Suppressor macrophage (primary cell): ENCODE measurements at places on chromosomes 5 and 9.

DNA sequence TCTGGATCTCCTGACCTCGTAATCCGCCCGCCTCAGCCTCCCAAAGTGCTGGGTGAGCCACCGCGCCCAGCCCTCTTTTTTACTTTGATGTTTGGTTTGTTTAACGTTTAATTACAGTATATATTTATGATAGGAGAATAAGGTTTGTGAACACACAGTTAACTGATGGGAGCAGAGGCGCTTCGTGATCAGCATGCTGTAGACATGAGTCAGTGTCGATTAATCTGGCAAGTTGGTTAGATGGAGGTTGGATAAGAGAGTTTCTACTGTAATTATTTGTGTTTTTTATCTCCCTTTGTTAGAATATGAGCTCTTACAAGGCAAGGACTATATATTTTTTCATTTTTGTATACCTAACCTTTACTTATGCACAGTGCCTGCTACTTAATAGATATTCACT, 14.3 kb downstream of the ATG10 start:
- DNase-seq = no peak

- DNase-seq = no peak
These were observed 131.0 kb upstream of the RORB start for GRCh38 chr9:74366111-74366510.

DNA sequence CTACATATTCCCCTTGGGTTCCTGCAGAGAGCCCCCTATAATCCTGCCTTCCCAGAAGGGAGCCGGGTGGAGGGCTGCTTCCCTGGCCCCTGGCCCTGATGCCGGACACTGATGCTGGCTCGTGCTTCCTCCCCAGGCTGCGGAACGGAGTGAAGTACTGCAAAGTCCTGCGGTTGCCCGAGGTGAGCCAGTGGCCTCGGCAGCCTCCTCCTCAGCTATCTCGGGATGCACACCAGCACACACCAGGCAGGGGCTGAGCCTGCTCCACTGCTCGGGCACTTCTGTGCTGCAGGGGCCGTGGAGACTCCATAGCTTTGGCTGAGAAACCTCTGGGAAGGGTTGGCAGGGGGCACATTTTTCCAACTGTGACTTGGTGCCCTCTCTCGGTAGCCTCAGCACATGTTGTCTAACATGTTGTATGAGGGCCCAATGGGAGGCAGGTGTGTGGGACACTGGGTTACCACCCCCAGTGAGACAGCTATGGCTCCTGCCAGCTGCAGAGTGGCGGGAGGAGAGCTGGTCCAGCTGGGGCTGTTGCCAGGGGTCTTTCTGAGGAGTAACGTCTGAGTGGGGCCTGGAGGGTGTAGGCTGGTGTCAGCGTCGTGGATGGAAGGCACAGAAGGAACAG, 38.4 kb downstream of the USP20 start:
- DNase-seq = no peak

DNA sequence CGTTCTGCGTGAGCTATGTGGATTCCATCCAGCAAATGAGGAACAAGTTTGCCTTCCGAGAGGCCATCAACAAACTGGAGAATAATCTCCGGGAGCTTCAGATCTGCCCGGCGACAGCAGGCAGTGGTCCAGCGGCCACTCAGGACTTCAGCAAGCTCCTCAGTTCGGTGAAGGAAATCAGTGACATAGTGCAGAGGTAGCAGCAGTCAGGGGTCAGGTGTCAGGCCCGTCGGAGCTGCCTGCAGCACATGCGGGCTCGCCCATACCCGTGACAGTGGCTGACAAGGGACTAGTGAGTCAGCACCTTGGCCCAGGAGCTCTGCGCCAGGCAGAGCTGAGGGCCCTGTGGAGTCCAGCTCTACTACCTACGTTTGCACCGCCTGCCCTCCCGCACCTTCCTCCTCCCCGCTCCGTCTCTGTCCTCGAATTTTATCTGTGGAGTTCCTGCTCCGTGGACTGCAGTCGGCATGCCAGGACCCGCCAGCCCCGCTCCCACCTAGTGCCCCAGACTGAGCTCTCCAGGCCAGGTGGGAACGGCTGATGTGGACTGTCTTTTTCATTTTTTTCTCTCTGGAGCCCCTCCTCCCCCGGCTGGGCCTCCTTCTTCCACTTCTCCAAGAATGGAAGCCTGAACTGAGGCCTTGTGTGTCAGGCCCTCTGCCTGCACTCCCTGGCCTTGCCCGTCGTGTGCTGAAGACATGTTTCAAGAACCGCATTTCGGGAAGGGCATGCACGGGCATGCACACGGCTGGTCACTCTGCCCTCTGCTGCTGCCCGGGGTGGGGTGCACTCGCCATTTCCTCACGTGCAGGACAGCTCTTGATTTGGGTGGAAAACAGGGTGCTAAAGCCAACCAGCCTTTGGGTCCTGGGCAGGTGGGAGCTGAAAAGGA, 10.9 kb downstream of the QRFP start:
- DNase-seq = no peak

DNA sequence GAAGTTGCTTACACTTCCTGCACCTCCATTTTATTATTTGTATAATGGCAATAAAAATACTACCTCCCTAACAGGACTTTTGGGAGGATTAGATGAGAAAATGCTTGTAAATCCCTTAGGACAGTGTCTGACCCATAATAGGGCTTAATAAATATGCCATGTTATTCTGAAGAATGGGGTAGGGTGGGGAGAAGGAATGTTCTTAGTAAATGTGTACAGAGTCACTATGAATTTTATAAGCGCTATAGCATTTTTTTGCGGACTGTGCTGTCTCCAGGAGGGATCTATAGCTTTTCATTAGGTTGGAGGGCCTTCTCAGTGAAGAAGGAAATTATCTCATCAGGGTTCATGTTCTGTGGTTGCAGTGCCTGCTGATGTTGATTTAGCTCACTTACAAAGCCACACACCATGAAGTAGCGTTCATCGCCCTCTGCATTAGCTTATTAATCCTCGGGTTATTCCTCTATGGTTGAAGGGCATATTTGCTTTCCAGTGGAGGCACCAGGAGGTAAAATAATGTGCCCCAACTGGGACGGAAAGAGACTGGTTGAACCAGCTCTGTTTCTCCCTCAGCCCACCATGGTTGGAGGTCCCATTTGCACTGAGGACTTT, 497.1 kb downstream of the ARHGEF28 start:
- no peak for DNase-seq

DNA sequence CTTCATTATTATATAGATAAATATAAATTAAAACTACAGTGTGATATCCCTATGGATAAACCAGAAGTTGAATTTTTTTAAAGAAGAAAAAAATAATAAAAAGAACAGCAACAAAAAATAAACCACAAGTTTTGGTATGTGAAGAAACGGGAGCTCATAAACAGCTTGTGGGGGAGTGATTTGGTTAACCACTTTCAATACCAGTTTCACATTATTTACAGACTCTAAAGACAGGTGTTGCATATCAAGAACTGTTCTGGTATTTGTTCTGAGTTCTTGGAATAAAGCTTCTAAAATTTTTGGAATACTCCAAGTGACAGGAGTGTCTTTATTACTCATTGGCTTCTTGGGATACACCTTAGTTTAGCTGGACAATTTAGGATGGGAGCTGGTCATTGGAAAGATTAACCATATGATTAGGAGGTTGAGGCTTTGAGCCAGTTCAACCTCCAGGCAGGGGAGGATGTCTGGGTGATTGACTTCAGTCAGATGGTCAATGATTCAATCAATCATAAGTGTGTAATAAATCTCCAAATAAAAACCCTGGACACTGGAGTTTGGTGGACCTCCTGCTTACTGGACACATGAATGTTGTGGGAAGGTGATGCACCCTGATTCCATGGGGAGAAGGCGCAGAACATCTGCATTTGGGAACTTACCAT, 2223.1 kb upstream of the C9orf72 start:
- no peak for DNase-seq

DNA sequence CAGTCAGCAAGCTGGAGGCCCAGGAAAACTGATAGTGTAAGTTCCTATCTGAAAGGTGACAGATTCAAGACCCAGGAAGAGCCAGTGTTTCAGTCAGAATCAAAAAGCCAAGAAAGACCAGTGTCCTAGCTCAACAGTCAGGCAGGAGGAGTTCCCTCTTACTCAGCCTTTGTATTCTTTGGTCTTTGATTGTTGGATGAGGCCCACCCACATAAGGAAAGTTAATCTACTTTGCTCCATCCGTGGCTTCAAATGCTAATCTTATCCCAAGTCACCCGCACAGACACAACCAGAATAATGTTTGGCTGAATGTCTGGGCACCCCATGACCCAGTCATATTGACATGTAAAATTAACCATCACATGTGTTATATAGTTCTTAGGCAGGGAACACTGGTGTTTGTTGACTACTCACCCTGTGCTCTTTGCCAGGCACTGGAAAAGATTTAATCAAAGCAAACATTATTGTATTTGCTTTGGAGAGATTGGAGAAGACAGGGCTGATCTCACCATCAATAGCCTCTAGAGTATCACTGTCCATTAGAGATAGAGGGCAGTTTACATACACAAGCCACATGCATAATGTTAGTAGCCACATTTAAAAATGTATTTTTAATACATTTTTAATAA, 96.3 kb upstream of the KCNN2 start:
- no peak for DNase-seq

GRCh38 chr5:55868846-55869245, 17.7 kb downstream of the IL31RA start:
- DNase-seq = peak; percentile 92

DNA sequence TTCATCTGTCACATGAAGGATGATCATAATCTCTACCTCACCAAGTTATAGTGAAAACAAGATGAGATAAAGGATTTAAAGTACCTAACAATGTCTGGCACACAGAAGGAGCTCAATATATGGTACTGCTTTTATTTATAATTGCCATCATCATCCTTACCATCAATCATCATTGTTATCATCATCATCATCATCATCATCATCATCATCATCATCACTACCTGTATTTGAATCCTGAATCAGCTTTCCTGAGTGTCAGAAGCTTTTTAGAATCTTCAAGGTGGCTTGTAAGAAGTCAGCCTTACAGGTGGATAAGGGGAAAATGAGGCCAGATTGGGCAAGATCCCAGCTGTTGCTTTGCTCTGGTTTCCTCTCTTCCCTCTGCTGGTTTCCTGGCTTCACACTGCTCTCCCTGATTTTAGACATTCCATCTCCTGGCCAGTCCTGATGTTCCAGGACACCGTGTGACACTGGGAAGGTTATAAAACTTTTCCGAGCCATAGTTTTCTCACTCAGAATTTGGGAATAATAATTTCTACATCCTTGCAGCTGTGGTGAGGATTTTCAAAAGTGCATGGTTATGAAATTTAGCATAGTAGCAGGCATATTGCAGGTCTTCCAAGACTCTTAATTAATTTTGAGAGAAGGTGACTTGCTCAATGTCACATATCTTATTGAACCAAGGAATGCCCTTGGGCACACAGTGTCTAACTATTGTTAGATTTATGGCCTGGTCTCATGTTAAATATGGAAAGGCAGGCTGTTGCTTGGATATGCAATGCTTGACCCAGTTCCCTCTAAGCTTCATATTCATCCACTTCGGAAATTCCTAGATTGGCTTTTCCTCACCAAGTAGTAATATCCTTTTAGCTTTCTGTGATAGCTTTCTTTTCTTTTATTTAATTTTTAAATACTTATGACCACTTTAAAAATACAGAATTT, 160.7 kb downstream of the TMEM38B start:
- no peak for DNase-seq

DNA sequence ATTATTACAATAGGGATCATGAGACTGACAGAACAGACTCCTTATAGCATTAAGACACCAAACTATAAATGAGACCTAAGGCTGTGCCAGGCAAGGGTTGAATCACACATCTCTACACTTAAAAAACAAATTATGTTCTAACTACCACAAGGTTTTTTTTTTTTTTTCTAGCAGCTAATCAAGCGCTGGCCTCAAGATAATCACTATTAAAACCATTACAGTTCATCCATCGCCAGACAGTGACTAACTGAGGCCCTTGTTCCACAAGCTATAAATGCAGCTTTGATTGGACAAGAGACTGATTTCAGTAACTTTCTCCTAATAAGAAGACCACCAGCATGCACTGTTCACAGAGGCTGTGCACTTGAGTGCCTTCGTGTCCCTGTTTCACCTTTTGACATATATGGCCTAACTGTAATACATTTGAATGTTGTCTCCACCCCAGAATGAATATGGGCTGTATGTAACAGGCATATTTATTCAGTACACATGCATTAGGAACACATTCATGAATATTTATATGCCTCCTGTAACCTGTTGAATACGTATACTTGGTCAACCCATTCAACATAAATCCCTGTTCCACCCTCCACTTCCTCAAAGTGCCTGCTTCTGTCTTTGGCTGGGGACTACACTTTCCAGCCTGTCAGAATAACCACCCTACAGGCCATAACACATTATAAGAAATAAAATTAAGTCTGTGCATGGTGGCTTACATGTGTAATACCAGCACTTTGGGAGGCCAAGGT, 22.8 kb upstream of the ZNF131 start:
- DNase-seq = no peak

DNA sequence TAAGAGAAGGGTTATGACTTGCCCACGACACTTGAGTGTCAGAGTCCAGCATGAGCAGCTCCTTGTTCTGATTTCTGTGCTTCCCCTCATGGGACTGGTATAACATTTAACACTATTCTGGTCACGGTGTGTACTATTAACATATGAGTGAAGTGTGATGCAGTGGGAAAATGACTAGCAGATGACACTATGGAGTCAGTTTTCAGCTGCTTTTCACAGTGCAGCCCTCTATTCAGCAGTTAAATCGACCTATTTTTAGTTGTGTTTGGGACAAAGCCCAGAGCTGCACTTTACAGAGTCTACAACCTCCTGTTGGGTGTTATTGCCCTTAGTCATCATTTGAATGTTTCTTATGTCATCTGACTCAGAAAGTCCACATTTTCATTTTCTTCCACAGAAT, 59.1 kb downstream of the CHSY3 start:
- no peak for DNase-seq

GRCh38 chr5:15692706-15693381, 192.9 kb downstream of the FBXL7 start:
- DNase-seq = no peak

- no peak for DNase-seq
These were observed 33.9 kb downstream of the SH3TC2 start for GRCh38 chr5:149028984-149029383.

- no peak for DNase-seq
These were observed 109.8 kb upstream of the NMUR2 start for GRCh38 chr5:152514827-152515397.

DNA sequence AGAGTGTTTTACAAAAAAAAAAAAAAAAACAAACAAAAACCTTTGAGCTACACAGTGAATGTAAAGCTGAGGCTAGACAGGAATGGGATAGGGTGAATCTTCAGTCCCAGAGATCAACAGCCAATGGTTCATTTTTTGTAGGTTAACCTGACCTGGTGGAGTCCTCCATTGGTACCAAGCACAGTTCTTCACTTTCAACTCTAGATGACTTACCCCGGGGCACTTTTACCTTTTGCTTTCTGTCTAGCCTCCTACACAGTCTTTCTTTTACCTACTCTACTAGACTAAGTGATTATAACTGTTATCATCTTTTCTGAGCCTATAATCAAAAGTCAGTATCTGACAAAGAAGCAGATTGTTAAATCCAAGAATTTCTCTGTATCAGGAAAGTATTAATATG, 50.9 kb downstream of the ANXA2R start:
- no peak for DNase-seq

- DNase-seq = no peak
These were observed 124.9 kb upstream of the ZNF608 start for GRCh38 chr5:124871303-124871702.

GRCh38 chr9:28166179-28166578, 592.9 kb upstream of the C9orf72 start:
- no peak for DNase-seq

GRCh38 chr5:155711882-155712281, 615.1 kb upstream of the SGCD start:
- DNase-seq = peak; percentile 24
